Placental pericyte (primary cell): ENCODE measurements at places on chromosomes 12 and 14. TPM values are rescaled to one million over a fixed set of nuclear protein-coding genes. Genes with fewer than 3 reads are reported as not detected.

DAO gene
- not detected in 2 replicates for total RNA-seq

CCDC197 gene
- not detected in 2 replicates for total RNA-seq

OR6C2 gene
- not detected in 2 replicates for total RNA-seq

KITLG gene
- total RNA-seq, result 18.8 and 38.1 TPM in 2 replicates

FSCB gene
- 0.22 and 2.1 TPM in 2 replicates for total RNA-seq

UBE3B gene
- total RNA-seq, result 39.8 and 53.7 TPM in 2 replicates

CCDC196 gene
- total RNA-seq, result not detected in 2 replicates

MANSC4 gene
- total RNA-seq, result not detected in 2 replicates

DHH gene
- total RNA-seq, result under 0.01 TPM in 2 replicates

TTC9 gene
- total RNA-seq, result under 0.01 TPM in 1 of 2 replicates, not detected in the other

VRTN gene
- not detected in 2 replicates for total RNA-seq

ST8SIA1 gene
- total RNA-seq, result under 0.01 TPM in 1 of 2 replicates, not detected in the other

DHRS2 gene
- not detected in 2 replicates for total RNA-seq

WNT1 gene
- total RNA-seq, result not detected in 2 replicates

NR4A1 gene
- 4.2 and 9.6 TPM in 2 replicates for total RNA-seq

POTEM gene
- total RNA-seq, result not detected in 2 replicates

CLEC4A gene
- 0.22 and 0.29 TPM in 2 replicates for total RNA-seq

TROAP gene
- 0.44 and 23.9 TPM in 2 replicates for total RNA-seq

PDZRN4 gene
- total RNA-seq, result not detected in 2 replicates

ADCY6 gene
- 34.1 and 41.4 TPM in 2 replicates for total RNA-seq

GLIPR1L2 gene
- 0.29 TPM in 1 of 2 replicates, not detected in the other for total RNA-seq

FLRT2 gene
- total RNA-seq, result 33.6 and 42.2 TPM in 2 replicates
